A549 treated with AZD2906 at 1 μM for 4 hours (cell line): ENCODE measurements at places on chromosomes 11 and 22. TPM values are rescaled to one million over a fixed set of nuclear protein-coding genes. Genes with fewer than 3 reads are reported as not detected.

Gene A4GALT
- total RNA-seq = 20.3 to 28.0 TPM (median 27.2 TPM) in 5 replicates

Gene C11orf16
- not detected in 5 replicates for total RNA-seq

Gene KCNQ1OT1
- 0.04 to 0.08 TPM (median 0.05 TPM) in 5 replicates for total RNA-seq

Gene ANO1
- total RNA-seq = 2.6 to 3.7 TPM (median 3.0 TPM) in 5 replicates

Gene CEP126
- 1.7 to 2.7 TPM (median 2.1 TPM) in 5 replicates for total RNA-seq

Gene DEUP1
- total RNA-seq = not detected in 5 replicates

Gene PKP3
- 30.1 to 40.1 TPM (median 38.2 TPM) in 5 replicates for total RNA-seq

Gene KCNK4
- 0.07 to 0.14 TPM in 2 of 5 replicates, not detected in the others for total RNA-seq

Gene CPT1A
- total RNA-seq = 28.4 to 32.1 TPM (median 30.9 TPM) in 5 replicates

Gene CLCF1
- total RNA-seq = 31.3 to 37.6 TPM (median 34.8 TPM) in 5 replicates

Gene CCDC116
- total RNA-seq = 0.06 to 0.07 TPM (median 0.07 TPM) in 3 of 5 replicates, not detected in the others

Gene RAG1
- total RNA-seq = 0.10 to 0.71 TPM (median 0.39 TPM) in 5 replicates

Gene CWF19L2
- total RNA-seq = 3.3 to 4.3 TPM (median 3.5 TPM) in 5 replicates

Gene OR10A5
- total RNA-seq = not detected in 5 replicates

Gene SLCO2B1
- total RNA-seq = 2.9 to 4.4 TPM (median 3.3 TPM) in 5 replicates
